SJSA1 (cell line): ENCODE measurements at places on chromosomes 11 and 22. TPM values are rescaled to one million over a fixed set of nuclear protein-coding genes. Genes with fewer than 3 reads are reported as not detected.

HBD gene
- not detected in 2 replicates for total RNA-seq

GRCh38 chr22:20509344-20510047 is 2.1 kb downstream of the MED15 start:
- peak; percentile 95 for DNase-seq

DNA sequence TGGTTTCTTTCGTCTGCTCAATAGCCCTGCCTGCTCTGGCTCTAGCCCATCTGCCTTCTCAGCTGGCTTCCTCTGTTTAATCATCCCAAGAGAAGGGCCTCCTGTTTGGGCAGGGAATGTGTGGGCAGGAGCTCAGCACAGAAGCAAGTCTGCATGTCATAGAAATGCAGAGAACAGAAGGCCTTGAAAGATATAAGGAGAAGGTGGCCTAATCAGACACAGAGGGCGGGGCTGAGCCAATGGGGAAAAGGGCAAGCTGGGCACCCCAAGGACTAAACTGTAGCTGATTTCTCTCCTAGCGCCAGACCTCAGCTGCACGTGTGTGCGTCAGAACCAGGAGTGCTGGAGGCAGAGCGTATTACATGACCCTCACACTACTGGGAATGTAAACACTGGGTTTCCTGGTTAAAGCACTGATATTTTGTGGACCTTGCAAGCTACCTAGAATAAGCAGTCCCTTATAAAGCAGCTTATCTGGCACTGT is 7.6 kb upstream of the CCKBR start:
- no peak for DNase-seq

- DNase-seq = no peak
Observed at GRCh38 chr11:95429376-95429907, 198.4 kb upstream of the SESN3 start.

DNA sequence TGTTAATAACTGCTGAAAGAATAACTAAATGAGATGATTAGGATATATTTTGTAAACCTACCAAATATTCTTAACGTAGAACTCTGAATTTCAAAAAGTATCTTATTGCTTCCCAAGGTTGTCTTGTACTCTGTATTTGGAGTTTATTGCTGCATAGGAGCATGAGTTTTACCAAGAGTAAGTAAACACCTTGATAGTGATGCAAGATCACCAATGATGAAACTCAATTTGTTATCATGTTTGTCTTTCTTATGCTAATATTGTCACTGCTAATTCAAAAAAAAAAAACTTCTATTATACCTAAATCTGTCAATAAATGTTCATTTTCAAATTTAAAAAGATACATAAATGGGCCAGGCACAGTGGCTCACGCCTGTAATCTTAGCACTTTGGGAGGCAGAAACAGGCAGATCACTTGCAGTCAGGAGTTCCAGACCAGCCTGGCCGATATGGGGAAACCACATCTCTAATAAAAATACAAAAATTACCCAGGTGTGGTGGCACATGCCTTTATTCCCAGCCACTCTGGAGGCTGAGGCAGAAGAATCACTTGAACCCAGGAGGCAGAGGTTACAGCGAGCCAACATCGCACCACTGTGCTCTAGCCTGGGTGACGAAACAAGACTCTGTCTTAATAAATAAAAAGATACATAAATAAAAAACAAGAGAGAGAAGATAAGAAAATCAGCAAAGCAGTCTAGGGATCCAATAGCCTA is 23.4 kb upstream of the PLAAT2 start:
- DNase-seq = no peak
